Activated CD8-positive, alpha-beta memory T cell treated with anti-CD3 and anti-CD28 coated beads for 48 hours (primary cell): ENCODE measurements at places on chromosomes 4 and X.

GRCh38 chr4:110926841-110927400 is 304.0 kb upstream of the PITX2 start:
- DNase-seq: no peak

- no peak for DNase-seq
Measured at GRCh38 chr4:54540931-54541330, 116.8 kb upstream of the KIT start.

GRCh38 chr4:135963009-135963408 is 1569.3 kb downstream of the PCDH18 start:
- no peak for DNase-seq

GRCh38 chrX:129631849-129632248 is 22.9 kb downstream of the APLN start:
- no peak for DNase-seq

DNA sequence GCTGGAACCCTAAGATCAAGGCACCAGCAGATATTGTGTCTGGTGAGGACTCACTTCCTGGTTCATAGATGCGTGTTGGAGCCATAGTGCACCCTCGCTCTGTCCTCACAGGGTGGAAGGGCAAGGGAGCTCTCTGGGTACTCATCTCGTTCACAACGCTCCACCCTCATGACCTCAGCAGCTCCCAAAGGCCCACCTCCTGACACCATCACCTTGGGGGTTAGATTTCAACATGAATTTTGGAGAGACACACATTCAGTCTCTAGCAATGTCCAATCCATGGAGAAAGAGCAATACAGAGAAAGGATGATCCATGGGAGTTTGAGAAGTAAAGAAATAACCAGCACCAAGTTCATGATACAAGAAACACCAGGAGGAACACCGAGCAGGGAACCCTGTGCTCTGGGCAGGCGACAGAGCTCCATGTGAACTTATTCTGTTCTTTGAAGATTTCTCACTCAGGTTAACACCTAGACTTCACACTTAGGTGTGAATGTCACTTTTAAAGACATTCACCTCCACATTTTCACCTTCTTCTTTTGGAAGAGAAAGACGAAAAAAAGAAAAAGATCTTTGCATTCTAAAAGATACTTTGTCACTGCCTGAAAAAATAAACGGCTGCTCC is 171.8 kb upstream of the FAM9B start:
- no peak for DNase-seq

DNA sequence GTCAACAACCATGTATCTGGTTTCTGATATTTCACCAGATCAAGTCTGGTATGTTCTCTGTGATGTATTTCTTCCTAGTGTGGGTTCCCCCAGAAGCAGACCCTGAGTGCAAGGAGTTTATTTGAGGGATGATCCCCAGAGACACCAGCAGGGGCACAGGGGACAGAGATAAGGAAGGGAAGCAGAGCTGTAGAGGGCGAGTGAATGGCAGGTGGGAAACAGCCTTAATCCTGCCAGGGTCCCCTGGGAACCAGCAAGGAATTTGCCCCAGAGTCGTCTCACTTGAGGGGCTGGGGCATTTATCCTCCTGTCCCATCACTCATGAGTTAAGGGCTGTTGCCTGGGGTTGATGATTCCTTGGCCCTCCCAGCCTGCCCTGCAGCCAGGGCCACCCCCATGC is 206.4 kb upstream of the BCOR start:
- DNase-seq: no peak

DNA sequence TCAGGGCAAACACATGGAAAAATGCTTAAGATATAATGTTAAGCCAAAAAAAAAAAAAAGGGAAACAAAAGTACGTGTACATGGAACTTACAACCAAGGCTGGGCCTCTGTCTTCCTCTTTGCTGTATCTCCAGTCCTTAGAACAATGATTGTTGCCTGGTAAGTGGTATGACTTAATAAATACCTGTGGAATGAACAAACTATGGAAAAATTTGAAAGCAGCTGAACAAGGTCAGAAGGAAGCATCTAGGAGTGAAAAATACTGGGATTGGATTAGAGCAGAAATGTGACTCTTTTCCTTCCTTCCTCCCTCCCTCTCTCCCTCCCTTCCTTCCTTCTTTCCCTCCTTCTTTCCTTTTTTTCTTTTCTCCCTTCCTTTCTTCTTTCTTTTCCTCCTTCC is 54.2 kb upstream of the SMIM10 start:
- no peak for DNase-seq

- DNase-seq: no peak
Measured at GRCh38 chr4:76449833-76450232, 14.8 kb downstream of the SHROOM3 start.

- no peak for DNase-seq
Measured at GRCh38 chrX:8815460-8816065, 14.4 kb upstream of the FAM9A start.

- no peak for DNase-seq
Measured at GRCh38 chrX:122389005-122389404, 795.1 kb upstream of the GRIA3 start.

GRCh38 chrX:24619647-24620046 is 27.5 kb downstream of the PCYT1B start:
- no peak for DNase-seq

DNA sequence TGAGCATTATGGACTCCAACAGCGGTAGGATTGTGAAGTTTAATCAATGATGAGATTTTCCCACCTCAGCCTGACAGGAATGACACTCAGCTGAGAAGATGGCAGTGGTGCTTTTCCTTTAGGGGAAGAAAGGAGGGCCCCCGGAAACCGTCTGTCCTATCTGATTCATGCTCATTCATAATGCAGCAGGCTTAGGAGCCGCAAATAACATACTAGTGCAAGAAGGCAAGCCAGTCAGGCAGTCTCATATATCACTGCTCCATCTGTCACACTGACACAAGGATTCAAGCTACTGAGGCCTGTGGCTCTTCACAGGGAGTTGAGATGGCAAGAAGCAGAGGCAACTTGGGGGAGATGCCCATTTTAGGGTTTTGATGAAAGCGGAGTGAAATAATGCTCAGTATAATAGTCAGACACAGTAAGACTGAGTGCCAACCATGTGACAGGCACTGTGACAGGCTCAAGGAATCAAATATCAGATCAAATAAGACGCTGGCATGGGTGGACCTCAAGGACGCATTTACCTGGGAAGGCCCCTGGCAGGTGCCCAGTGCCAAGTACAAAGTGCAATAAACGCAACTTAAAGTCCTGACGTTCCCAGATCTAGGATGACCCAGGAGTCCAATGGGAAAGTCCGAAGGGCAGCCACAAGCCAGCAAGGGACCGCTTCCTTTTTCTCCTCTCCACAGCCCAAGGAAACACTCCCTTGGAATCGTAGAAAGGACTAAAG is 63.4 kb downstream of the FHDC1 start:
- no peak for DNase-seq

DNA sequence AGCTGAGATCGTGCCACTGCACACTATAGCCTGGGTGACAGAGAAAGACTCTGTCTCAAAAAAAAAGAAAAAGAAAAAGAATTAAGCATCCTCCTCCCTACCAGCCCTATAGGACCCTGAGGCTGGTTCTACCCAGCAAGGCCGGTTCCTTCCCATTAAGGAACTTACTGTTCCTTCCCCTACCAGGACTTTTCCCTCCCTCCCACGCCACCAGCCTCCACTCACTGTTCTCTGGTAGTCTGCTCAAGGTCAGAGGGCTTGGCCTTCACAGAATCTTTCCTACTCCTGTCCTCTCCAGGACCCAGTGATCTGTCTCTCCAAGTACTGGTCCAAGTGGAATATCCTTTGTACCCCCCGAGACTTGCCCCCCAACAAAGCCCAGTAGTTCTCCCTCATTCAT is 1.4 kb downstream of the GRIPAP1 start:
- no peak for DNase-seq

DNA sequence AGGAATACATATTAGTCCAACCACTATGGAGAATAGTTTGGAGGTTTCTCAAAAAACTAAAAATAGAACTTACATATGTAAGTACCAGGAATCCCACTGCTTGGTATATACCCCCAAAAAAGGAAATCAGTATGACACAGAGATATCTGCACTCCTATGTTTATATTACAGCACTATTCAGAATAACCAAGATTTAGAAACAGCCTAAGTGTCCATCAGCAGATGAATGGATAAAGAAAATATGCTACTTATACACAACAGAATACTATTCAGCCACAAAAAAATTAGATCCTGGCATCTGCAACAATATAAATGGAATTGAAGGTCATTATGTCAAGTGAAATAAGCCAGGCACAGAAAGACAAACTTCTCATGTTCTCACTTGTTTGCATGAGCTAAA is 27.5 kb upstream of the ABCG2 start:
- DNase-seq: no peak

DNA sequence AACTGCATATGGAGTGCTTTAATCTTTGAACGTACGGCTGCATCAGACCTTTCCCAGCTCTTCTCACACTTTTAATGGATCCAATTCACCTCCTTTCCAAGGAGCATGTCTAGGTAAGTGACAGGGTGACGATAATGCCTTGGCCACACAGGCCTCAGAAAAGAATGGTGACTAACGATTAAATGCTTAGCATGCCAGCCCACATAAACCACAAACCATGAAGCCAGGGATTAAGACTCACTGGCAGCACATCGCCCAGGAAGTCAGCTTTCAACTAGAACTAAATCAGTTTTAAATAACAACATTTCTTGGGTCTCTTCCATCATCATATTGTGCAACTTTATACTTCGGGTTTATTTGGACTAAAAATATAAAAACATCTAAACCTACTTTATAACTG is 28.7 kb downstream of the INPP4B start:
- no peak for DNase-seq

DNA sequence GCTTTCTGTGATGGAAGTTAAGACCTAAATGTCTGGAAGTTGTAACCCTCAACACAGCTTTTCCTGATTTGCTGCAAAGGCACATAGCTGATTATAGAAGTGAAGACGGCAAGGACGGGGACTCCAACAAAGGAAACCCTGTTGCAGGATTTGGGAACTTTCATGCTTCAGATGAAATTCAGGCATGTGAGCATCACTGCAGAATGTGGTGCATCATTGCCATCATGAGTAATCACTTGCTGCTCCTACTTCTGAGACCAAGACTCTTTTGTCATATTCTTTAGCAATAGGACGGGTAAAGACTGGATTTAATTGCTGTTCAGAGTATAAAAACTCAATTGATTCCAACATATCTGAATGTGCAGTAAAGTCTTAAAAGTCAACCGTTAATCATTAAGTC is 35.8 kb downstream of the YIPF6 start:
- DNase-seq: no peak

GRCh38 chr4:39335566-39335965 is 30.6 kb downstream of the RFC1 start:
- no peak for DNase-seq

DNA sequence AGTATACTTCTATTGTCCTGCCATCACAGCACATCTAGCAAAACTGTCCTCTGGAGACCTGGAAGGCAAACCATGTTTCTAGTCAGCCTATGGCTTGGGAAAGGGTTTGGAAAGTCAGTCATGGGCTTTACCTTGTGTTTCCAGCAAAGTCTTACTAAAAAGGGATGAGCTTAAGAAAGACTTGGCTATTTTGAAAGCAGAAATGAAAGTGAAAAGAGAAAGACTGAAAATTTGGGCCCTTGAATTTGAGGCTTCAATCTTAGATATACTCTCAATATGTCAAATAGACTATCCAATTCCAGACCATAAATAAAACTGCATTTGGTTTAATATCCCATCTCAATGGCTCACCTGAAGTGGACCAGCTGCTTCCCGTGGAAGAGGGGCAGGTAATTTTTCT is 127.9 kb downstream of the ZNF330 start:
- DNase-seq: no peak

DNA sequence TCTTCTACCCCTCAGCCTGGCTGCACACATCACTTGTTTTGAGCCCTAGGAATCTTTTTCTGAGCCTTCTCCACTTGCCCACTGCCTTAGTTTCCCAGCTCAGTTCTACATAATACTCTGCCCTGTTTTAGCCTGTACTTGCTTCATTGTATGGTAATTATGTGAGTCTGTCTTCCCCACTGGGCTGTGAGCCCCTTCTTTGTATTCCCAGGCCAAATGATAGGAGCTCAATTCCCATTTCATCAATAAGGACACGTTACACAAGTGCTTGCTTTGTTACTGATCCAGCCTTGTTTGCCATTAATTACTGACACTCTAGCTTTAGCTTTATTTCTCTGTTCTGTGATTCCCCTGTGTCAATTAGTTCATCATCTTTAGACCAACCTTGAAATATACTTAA is 28.1 kb downstream of the KIT start:
- no peak for DNase-seq

- no peak for DNase-seq
Measured at GRCh38 chrX:10106806-10107205, 50.0 kb upstream of the CLCN4 start.

DNA sequence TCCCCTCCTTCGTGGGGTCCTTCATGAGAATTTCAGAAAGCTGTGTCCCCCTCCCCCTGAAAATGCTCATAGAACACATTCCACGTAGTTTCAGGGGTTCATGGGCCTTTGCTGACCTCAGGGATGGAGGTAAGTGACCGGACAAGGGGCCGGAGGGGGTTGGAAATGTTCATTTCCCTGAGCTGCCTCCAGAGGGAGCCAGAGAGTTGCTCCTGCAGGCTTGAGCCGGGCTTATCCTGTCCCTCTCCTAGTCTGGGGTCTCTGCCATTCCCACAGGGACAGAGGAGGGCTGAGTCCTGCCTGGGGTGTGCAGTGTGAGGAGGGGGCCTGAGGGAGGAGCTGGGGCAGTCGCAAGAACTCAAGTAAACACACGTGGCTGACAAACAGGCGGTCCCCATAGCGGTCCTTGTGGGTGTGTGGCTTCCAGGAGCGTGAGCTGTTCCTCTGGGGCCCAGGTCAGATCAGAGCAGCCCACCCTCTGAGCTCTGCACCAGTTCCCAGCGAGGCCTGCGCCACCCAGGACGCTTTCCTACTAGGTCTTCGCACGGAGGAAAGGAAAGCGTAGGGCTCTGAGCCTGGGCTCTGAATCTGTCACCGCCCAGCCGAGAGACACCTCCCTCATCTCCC is 62.5 kb downstream of the WFS1 start:
- DNase-seq: no peak

DNA sequence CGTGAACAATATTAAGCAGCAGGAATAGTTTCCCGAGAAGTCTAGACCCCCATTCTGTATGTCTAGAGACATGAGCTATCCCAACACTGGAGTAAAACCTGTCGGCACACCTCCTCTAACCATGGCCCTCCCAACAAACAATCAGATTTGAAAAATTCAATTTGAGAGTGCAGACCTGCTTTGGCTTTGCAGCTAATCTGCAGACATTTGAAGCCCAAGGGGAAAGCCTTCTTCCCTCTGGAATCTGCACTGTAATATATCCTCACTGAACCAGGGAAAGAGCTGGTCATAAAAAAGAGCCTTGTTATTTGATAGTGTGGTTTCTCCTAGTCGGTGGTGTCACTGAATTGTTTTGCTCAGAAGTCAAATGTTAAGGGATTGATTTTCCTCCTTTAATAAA is 44.6 kb upstream of the KLHL34 start:
- no peak for DNase-seq
